ENCODE measurements at places on chromosomes 6 and 20.

DNA sequence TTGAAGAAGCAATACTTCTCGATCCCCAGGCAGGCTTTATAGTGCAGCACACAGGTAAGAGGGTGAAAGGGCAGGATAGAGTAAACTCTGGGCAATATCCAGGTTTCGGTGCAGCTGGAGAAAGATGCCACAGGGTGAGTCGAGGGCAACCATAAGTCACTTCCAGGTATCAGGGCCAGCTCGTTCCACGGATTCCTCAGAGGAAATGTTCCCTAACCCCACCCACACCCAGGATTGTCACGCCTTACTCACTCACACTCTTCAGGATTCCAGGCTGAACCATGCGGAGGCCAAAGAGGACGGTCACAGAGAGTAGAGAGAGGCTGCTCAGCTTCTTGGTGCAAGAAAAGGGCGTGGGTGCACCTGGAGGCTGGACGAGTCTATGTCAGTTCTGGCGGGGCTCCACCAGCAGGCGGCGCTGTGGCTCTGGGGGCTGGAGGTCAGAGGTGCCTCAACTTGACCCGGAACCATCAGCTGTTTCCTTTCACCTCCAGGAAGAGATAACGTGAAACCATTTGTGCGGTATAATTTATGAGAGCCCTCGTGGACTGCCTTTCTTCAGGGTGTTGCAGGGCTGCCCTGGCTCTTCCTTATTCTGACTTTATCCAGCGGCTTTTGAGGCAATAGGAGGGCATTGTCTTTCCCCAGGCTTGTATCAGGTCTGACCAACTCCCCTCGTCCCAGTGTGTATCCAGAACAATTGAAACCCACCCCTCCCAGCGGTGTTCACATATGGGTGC is 14.5 kb upstream of the WFDC12 start:
- no peak for DNase-seq

DNA sequence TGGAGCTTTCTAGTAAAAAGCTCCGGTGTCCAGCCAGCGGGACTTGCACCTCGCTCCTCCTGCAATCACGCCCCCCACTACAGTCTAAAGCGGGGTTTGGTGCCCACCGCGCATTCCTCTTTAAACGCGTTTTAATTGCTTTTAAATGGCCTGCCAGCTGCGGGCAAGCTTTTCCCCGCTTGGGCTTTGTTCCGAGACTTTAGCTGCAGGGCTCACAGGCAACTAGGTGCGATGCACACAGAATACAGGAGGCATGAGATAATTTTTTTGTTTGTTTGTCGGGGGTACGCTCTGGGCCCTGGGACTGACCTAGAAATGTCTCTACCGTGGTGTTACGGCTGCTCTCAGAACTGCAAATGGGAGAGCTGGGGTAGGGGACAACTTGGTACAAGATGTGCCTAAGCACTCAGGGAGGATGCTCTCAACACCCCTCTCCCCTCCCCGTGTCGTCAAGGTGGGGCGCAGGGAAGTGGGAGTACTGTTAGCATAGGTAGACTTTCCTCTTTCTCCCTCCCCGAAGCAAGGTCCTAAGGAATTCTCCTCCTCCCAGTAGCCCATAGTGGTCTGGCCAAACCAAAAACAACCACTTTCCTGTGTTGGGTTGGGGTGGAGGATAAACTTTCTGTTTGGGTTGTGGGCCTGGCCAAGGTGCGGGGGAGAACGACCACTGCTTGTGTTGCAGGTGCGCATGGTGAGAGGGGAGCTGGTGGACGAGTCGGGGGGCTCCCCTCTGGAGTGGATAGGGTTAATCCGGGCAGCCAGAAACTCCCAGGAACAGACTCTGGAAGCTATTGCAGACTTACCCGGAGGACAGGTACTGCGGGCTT is 1.6 kb downstream of the PRDM13 start:
- no peak for DNase-seq

- no peak for DNase-seq
These were observed 203.4 kb downstream of the TTLL2 start for GRCh38 chr6:167528239-167528638.

DNA sequence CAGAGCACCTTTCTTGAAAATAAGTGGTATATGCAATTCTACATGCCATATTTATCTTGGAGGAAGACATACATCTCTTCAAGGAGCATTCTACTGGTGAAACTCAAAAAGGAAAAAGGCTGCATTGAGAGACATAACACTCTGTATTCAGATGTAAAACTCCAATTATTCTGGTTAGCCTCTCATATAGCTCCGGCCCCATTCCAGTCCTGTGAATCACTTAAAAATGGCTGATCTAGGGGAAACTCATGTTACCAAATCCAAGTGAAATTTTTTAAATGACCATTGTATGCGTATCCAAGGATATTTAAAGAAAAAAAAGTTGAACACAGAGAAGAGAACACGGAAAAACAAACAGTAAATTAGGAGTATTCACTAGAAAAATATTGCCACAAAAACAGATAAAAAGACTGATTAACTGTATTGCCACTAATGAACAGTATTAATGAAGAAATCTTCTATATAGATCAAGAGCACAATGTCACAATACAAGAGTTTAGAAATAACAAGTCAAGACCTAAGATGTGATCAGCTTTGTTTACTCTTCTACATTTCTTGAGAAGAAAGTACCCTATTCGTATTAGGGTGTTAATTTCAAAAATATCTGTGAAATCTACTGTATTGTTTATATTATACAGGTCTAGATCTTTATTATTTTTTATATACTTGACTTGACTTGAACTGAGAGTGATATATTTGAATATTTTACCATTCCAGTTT is 124.5 kb upstream of the GJE1 start:
- no peak for DNase-seq

DNA sequence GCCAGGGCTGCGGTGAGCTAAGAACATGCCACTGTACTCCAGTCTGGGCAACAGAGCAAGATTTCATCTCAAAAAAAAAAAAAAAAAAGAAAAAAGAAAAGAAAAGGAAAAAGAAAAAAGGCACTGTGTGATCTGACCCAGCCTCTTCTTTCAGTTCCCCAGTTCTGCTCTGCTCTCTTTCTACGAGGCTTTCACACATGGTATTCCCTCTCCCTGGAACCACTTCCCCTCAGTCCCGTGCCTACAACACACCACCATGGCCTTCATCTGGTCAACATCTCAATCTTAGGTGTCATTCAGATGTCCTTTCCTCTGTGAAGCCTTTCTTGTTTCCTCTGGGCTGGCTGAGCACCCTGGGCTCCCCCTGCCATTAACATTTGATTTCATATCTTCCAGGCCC is 2.3 kb upstream of the DSN1 start:
- no peak for DNase-seq

GRCh38 chr20:62900052-62900691 is 26.1 kb downstream of the DIDO1 start:
- DNase-seq = peak; percentile 71

DNA sequence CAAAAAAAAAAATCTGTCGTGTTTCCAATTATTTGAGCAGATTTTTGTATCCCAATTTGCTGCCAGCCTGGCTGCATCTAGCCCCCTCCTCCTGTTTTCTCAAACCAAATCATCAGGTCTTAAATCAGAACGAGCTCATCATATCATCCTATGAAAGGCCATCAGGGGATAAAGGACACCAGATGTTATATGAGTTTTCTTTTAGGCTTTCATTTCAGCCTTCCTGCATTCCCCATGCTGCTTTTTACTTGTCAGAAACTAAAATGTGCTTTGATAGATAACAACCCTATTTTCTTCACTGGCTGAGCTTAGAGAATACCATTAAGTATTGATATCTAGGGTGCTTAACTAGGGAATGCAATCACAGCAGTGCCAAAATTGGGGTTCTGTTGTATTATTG is 968.4 kb upstream of the SLC35B3 start:
- no peak for DNase-seq

- no peak for DNase-seq
These were observed 145.3 kb upstream of the ECI2 start for GRCh38 chr6:4280707-4281106.

- DNase-seq = no peak
These were observed 172.3 kb upstream of the HDDC2 start for GRCh38 chr6:125474061-125474460.

- DNase-seq = no peak
These were observed 244.4 kb upstream of the HSF2 start for GRCh38 chr6:122154912-122155575.

- DNase-seq = no peak
These were observed 636.8 kb downstream of the PRKN start for GRCh38 chr6:162090734-162091133.

DNA sequence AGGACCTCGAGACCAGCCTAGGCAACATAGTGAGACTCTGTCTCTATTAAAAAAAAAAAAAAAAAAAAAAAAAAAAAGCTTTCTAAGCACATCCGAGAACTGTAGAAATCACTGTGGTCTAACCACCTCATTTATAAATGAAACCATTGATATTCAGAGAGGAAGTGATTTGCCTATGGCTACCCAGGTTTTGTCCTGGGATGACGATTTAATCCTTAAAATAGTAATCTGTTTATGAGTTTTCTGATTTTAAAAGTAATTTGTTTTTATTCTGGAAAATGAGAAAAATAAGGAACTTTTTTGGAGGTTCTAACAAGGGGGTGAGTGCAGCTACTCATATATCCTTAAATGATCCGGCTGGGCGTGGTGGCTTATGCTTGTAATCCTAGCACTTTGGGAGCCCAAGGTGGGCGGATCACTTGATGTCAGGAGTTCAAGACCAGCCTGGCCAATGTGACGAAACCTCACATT is 6.5 kb upstream of the BTN3A2 start:
- no peak for DNase-seq

GRCh38 chr6:157531169-157531985 is 150.4 kb downstream of the ZDHHC14 start:
- DNase-seq = no peak

DNA sequence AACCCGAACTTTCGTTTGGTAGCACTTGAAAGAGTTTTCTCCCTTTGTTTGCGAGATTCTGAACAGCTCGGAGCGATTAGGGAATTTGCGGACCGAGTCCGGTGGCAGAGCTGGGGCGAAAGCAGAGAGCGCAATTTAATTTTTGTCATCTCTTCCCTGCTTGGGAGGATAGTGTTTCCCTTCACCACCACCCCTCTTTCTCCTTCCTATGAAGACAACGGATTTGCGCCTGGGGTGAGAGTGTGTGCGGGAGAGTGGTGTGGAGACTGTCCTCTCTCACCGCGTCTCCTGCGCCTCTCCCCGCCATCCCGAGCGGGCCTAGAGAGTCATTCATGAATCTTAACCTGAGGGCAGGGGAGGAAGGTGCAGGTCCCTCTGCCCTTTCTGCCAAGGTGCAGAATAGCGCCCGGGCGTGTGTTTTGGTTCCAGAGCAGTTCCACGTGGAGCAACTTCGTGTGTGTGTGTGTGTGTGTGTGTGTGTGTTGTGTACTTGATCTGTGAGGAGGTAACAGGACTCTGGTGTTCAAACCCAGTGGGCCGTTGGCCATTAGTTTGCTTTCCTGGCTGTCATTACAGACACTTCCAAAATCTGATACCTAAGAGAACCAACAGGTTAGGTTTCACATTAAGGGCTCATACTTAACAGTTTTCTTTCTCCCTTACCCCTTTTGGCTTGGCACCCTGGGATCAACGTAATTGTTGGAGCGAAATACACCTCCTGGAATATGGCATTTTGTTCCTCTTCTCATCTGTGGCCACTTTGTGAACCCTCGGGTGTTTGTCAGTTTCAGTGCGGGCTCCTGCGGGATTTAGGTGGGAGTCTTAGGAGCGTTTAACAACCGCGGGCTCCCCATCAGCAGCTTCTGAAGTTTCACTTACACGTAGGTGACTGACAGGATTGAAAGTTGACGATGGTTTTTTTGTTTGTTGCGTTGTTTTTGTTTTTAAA is 1.8 kb downstream of the EYA4 start:
- DNase-seq = no peak

DNA sequence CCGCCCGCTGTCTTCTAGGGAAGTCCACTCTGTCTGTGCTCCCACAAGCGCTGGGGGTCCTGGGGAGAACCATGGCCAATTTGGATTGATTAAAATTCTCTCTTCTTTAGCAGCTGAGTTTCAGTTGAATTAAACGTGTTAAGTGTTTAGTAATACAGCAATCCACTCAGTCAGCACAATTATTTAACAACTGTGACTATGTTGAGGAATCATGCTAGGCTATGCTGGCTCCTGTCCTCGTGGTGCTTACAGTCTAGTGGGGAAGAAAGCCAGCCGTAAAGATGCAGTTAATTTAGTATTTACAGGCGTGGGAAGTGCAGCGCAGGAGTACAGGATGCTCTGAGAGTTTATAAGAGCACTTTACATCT is 88.9 kb upstream of the FOXP4 start:
- DNase-seq = no peak

DNA sequence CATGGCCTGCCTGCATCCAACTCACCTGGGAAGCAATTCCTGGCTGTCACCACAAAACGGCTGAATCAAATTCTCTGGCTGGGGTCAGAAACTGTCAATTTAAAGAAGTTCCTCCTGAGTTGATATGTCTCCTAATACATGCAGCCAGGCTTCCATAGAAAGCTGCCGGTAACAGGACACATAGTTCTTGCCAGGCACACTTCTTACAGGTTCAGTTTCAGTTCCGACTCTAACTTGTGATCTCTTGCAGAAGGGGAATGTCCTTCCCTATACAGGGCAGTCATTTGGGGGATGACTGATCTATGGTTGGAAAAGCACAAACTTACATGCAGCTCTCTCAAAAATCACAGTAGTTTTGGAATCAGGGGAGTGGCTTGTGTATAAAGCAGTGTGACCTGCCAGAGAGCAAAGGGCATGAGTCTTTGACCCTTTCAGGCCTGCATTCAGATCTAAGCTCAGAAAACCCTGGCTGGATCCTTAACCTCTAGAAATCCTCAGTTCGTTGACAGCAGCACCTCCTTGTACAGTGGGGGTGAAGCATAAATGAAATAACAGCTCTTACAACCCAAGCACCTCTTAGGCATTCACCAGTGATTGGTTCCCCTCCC is 195.6 kb downstream of the SCP2D1 start:
- no peak for DNase-seq

- no peak for DNase-seq
These were observed 32.8 kb downstream of the DYNLT1 start for GRCh38 chr6:158611541-158612370.

DNA sequence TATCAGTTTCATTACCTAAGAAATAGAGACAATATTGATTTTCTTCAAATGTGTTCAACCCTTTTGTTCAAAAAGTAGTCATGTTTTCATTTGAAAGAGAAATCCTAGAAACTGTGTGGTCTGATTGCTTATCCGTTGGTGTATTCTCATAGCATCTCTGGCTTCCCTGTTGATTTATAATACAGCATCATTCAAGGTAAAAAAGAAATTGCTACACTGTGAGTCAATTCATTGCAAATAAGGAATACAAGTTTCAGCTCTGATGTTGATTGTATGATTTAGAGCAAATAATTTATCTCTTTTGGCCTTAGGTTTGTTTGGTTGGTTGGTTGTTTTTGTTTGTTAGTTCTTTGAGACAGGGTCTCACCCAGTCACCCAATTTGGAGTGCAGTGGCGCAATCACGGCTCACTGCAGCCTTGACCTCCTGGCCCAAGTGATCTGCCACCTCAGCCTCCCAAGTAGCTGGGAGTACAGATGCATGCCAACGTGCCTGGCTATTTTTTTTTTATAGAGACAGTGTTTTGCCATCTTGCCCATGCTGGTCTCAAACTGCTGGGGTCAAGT is 185.5 kb upstream of the TNFAIP3 start:
- DNase-seq = no peak

DNA sequence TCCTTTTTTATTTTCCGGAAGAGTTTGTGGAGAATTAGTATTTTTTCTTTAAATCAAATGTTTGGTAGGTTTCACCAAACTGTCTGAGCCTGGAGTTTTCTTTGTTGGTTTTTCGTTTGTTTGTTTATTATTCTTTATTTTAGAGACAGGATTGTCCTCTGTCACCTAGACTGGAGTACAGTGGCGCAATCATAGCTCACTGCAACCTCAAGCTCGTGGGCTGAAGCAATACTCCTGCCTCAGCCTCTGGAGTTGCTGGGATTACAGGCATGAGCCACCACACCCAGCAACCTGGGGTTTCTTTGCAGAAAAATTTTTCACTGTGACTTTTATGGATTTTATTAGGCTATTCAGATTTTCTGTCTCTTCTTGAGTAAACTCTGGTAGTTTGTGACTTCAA is 120.2 kb upstream of the LOC128125822 start:
- DNase-seq = no peak
